T-helper 2 cell treated with Interferon-gamma antibody and Interleukin-4, amounts not matched to agents 5 μg/mL and 100 μg/mL, for 36 hours (primary cell): ENCODE measurements at places on chromosomes 13 and 19.

GRCh38 chr19:38737921-38738737 lies 6.1 kb downstream of the CAPN12 start:
- no peak for DNase-seq

DNA sequence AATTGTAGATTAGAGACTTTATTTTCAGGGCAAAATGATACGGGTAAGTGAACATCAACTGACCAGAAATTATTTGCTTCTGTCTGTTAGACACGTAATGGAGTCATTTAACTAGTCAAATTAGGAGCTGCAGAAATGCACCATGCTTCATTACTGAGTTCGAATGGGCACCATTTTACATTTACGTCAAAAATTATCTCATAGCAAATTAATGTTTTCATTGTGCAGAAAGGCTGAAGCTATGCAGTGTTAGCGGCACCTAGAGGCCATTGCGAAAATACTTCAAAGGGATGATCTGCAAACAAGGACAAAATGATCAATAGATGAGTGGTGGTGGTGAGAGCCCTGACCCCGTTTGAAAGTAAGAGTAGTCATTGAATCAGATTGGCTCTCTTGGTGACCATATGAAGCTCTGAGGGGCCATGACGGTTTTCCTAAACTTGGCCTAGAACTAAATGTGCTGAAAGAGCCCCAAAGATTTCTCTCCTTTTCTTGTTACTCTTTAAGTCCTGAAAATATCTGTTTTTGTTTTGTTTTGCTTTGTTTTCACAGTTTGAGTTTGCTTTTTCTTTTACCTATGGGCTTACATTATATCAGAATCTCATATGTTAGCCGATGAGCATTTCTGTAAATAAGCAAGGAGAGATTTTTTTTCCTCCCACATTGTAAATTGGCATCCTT lies 277.9 kb downstream of the ZNF536 start:
- DNase-seq: peak; percentile 6

DNA sequence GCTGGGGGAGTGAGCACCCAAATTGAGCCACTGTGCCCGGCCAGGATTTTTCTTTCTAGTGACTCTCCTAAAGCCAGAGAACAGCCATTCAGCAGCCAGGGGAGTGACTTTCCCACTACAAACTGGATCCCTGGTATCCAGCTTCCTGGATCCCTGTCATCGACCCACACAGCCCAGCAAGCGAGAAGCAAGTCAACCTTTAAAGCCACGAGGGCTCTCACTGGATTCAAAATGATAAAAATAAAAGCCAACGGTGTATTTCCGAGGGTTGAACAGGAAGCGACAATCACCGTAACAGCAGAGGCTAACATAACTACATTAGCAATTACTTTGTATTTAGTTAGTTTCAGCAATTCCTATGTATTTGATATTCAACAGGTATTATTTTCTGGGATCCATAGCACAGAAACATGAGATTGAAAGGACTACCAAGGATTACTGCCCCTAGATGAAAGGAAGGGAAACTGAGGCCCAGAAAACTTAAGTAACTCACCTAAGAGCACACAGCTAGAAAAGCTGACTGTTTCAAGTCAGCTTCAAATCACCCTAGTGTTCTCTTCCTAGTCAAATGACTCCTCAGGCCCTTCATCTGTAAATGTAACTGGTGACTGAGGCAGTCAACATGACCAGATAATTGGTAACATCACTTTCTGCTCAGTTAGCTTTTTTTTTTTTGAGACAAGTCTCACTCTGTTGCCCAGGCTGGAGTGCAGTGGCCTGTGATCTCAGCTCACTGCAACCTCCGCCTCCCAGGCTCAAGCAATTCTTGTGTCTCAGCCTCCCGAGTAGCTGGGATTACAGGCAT lies 2.7 kb downstream of the RFX1 start:
- DNase-seq: no peak

GRCh38 chr13:28339419-28339818 lies 155.5 kb downstream of the FLT1 start:
- DNase-seq: no peak

DNA sequence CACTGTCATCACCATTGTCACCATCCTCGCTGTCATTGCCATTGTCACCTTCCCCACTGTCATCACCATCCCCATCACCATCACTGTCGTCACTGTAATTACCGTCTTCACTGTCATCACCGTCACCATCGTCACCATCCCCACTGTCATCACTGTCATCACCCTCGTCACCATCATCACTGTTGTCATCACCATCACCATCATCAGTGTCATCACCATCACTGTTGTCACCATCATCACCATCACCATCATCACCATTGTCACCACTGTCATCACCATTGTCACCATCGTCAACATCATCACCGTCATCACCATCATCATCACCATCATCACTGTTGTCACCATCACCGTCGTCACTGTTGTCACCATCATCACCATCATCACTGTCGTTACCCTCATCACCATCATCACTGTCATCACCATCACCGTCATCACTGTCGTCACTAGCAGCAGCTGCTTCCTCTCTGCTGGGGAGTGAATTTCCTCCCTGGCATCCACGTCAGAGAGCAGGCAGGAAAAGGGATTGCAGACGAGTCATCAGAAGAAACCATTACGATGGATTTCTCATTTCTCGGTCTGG lies 27.3 kb downstream of the TMEM255B start:
- no peak for DNase-seq

- peak; percentile 40 for DNase-seq
Measured at GRCh38 chr19:55703790-55704215, 28.8 kb downstream of the EPN1 start.

- no peak for DNase-seq
Measured at GRCh38 chr13:103302676-103303075, 236.5 kb upstream of the SLC10A2 start.

- no peak for DNase-seq
Measured at GRCh38 chr13:24207841-24208667, 47.5 kb downstream of the SPATA13 start.

DNA sequence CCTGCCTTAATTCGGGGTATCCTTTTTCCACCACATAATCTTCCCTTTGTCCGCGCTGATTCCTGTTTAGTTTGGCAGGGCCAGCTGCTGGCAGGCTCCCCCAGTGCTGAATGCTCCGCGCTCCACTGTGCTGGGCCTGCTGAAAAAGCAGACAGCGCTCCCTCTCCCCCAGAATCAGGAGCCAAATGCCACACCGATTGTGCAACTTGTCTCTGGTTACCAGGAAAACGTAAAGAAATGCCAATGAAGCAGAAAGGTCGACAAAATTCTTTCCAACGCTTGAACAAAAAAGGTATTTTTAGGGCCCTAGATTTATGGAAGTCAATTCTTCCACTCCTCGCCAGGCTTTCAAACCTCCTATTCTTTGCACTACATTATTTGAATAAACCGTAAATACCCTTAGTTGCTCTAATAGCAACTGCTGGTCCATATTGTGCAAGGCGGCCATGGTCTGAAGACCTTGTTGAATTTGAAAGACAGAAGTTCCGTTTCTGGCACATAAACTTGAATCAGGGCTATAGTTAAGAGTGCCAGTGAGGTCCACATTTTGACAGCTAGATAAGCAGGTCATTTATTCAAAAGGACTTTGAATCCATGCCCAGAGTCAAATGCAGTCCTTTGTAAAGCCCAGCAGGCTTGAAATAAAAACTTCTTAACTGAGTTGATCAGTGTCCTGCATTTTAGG lies 206.7 kb upstream of the RFC3 start:
- no peak for DNase-seq

DNA sequence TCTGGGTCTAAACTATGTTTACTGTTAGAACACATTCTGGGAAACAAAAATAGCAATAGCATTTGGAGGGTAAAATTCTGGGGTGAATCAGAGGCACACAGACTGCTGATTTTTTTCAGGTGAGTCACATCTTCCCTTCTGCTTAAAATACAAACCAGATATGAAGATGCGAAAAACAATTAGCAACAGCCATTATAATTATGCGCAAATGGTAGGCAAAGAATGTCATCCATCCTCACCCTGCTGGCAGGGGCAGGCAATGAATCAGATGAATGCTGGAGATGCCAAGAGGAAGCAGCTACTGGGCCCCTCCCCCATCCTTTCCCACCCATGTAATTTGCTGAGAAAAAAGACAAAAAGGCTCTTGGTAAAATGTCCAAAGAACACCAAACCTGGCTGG lies 282.9 kb downstream of the KLF5 start:
- DNase-seq: no peak

DNA sequence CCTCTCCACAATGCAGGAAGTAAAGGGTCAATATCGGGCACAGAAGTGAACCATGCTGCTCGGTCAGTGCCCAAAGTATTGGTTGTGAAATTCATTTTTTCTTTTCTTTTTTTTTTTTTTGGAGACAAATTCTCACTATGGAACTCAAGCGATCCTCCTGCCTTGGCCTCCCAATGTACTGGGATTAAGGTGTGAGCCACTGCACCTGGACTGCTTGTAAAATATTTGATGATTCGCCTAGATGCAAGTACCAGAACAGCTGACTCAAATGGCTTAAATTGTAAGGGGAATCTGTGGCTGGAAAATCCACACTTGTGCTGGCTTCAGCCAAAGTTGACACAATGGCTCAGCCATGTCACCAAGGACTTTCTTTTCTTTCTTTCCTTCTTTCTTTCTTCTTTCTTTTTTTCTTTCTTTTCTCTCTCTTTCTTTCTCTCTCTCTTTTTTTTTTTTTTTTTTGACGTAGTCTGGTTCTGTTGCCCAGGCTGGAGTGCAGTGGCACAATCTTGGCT lies 43.7 kb downstream of the NUMBL start:
- DNase-seq: no peak

GRCh38 chr19:46118136-46118535 lies 6.4 kb downstream of the IGFL3 start:
- no peak for DNase-seq

GRCh38 chr13:24202215-24202614 lies 41.7 kb downstream of the SPATA13 start:
- DNase-seq: no peak

DNA sequence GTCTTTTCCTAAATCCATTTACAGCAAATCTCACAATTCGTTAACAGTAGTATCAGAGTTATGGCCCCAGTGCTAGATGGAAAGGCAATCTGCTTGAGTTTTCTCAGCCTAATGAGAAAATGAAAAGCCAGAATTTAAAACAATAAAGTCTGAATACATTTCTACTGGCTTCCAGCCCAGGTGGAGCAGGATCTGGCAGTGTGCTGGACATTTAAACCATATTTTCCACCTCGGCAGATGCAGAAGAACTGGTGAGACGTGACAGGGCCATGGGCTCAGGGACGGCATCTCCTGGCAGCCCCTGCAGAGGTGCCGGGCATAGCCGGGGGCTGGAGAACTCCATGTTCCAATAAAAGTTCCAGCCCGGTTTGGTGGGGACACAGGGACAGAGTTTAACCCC lies 7.1 kb downstream of the SMIM7 start:
- DNase-seq: no peak

- no peak for DNase-seq
Measured at GRCh38 chr19:21626924-21627697, 121.7 kb downstream of the ZNF429 start.

DNA sequence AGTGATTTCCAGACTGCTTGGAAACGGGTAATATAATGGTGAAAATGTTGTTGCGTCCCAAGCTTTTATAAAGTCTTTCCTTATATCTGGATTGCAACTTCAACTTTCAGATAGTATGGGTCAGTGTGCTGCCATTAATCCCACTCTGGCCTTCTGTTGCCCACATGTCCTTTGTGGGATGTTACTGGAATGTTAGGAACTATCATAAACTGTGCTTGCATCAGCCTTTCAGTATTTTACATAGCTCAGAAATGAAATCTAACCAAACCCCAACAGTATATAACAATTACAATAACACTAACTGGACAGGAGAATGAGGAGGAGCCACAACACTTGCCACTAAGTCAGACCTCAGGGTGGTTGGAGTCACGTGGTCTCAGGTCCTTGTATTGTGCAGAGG lies 78.9 kb downstream of the LNX2 start:
- no peak for DNase-seq

DNA sequence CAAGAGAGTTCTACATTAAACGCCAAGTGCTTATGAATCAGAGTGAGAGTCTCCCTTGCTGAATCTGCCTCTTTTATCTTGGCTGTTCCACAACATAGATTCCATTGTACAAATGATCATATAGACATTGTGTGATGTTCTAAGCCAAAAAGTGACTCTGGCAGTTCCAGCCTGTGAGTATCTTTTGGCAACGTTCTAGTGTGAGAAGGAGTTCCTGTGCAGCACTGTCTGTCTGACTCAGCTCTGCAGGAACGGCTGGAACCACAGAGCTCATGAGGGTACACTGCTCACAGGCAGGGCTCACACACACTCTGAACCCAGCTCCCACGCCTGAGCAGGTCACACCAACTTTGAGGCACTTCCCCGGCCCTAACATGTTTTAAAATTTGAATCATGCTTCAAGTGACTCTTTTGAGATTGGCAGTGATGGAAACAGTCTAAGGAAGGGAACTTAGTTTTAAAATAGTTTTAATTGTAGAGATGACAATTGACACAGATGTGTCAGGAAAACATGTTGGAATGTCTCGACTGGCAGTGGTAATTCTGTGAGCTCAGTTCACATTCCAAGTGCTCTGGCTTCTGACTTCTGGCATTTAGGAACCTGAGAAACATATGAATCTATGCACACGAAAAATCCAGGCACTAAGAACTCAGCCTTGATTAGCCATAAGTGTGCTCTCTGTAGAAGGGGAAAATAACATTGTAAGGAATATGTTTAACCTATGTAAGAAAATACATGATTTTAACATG lies 272.0 kb downstream of the UQCRFS1 start:
- no peak for DNase-seq

- no peak for DNase-seq
Measured at GRCh38 chr13:66483712-66484111, 746.4 kb downstream of the PCDH9 start.

GRCh38 chr13:33691980-33692379 lies 126.0 kb upstream of the RFC3 start:
- no peak for DNase-seq

DNA sequence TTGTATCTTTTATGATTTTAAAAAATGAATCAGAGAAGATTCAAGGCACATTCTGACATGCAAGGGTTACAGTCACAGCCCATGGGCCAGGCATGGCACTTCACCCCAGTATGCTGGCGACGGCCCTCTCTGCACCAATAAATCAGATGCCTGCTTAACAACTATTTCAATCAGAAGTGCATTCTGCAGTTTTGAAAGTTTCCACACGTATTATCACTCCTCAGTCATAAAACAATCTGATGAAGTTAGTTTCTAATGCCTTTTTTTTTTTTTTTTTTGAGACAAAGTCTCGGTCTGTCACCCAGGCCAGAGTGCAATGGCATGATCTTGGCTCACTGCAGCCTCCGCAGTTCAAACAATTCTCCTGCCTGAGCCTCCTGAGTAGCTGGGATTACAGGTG lies 28.3 kb upstream of the FFAR2 start:
- DNase-seq: no peak
